NB4 (cell line): ENCODE measurements at places on chromosomes 5 and 9.

DNA sequence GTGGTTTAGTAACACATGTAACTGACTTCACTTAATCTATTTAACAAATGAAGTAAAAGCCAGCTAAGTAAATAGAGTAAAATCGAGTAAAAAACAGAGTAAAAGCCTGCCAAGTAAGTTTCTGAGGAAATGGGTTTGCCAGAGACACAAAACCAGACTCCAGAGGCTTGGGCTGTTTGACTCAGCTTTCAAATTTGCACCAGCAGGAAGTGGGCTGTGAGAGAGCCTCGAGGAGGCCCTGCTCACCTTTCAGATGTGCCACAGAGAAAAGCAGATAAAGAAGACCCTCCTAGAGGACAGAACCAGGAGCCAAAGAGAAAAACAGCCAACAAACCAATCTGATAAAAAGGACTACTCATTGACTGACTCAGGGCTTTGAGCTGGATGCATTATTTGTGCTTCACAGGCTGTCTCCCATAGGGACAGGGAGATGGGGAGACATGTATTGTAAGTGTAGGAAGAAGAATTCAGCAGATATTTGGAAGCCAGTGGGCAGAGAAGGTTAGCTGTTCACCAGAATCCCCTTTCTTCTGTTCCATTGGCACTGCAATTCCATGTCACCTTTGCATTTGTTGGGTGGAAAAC, 14.4 kb upstream of the AMACR start:
- DNase-seq: peak; percentile 22

DNA sequence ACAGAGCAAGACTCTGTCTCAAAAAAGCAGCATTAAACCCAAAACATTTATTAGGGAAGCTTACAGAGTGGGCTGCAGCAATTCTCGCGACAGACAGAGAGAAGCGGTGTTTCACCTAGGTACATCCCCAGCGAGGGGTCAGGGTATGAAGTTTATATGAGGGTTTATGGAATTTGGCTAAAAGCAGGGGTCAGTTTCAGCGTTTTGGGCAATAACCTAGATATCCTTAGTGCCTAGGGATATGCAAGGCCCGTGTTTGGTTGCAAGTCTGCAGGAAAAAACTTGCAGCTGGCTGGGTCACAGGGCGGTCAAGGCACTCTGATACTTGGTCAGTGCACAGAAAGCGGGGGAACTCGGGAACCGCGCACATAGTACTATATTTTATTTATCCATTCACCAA, 649 bp upstream of the GLE1 start:
- peak; percentile 21 for DNase-seq

DNA sequence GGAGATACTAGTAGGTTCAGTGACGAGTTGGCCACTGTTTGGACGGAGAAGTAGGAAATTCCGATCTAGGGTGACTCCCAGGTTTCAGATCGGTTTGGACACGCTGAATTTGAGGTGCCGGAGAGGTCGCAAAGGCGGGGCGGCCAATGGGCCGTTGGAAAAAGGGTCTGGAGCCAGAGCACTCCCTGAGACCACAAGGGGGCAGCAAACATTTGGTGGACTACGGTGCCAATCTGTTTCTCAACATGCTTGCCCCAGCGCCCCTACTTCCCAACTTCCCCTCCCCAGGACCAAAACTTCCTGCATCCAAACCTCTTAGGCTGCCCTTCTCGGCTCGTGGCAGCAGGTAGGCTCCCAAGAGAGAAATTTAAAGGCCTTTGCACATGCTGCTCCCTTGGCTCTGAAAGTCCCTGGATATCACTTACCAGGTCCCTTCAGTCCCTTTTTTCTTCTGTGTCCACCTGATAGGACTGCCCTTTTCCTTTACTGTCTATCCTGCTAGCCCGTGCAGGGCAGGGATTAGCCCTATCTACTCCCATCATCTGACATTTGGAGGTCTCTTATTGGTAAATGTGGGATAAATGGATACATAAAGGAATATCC, 992 bp upstream of the RPP25L start:
- peak; percentile 93 for DNase-seq

DNA sequence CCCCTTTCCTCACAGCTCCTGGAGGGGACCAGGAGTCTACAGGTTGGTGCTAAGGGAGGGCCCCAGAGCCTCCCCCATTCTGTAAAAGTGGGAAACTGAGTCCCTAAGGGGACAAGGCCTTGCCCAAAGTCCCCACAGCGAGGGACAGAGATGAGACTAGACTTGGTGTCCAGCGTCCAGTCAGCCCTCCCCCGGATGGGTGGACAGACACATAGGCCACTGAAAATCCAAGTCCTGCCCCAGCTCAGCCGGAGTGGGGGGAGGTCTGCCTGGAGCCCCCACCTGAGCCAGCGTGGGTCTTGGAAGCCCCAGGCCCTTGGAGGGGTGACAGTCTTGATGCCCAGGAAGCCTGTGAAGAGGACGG, 5.2 kb downstream of the BARHL1 start:
- DNase-seq: no peak

GRCh38 chr5:93078082-93079038, 502.7 kb downstream of the NR2F1-AS1 start:
- peak; percentile 4 for DNase-seq

- no peak for DNase-seq
Observed at GRCh38 chr9:14350754-14351153, 36.8 kb upstream of the NFIB start.

- DNase-seq: no peak
Observed at GRCh38 chr9:72207278-72207677, 58.0 kb downstream of the GDA start.

GRCh38 chr5:172450861-172451695, 3.2 kb downstream of the SH3PXD2B start:
- DNase-seq: peak; percentile 64

- DNase-seq: peak; percentile 56
Observed at GRCh38 chr5:154179846-154180710, 10.5 kb upstream of the GALNT10 start.

- DNase-seq: no peak
Observed at GRCh38 chr5:133430095-133430494, 182.2 kb downstream of the FSTL4 start.

DNA sequence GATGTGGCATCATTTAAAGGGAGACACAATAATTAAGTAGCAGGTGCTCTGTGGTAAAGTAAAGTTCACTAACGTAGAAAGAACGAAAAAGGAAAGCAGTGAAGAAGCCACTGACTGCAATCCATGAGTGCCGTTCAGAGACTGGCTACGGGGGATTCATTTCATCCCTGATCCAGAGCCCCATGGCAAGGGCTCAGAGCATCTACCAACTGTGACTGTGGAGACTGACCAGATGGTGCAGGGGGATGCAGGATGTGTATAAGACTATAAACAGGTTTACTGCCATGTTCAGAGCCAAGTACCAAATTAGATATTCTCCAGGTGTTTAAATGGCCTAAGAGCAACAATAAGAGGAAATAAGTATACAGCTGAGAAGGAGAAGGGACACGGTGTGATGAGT, 47.7 kb downstream of the MARCHF11 start:
- no peak for DNase-seq
